Calu3 (cell line): ENCODE measurements at places on chromosomes 1 and 21.

- no peak for DNase-seq
These were observed 12.7 kb upstream of the RWDD3 start for GRCh38 chr1:95221306-95221705.

DNA sequence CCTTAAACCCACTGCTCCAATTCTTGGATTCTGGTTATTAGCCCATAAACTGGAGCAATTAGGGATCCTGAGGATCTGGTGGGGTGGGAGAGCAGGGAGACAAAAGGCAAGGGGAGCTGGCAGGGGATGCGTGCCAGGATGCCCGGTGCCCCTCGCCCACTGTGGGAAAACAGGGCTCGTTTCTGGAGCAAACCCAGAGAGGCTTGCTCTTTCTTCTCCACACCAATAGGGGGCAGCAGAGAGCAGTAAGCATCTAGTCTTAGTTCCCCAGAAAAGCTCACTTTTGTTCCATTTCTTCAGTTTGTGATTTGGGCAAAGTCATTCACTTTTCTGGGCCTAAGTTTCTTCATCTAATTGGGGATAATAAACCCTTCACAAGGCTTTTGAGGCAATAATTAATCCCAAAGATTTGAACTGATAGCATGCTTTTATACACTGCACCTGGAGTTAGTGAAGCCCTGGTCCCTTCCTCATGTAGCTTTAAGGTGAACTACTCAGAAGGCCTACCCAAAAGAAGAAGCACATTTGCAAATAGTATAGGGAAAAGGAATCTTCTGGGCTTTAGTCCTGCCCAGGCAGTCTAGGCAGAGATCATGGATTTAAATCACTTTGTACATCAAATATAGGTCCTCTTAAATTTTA is 160.6 kb upstream of the USP24 start:
- peak; percentile 61 for DNase-seq

DNA sequence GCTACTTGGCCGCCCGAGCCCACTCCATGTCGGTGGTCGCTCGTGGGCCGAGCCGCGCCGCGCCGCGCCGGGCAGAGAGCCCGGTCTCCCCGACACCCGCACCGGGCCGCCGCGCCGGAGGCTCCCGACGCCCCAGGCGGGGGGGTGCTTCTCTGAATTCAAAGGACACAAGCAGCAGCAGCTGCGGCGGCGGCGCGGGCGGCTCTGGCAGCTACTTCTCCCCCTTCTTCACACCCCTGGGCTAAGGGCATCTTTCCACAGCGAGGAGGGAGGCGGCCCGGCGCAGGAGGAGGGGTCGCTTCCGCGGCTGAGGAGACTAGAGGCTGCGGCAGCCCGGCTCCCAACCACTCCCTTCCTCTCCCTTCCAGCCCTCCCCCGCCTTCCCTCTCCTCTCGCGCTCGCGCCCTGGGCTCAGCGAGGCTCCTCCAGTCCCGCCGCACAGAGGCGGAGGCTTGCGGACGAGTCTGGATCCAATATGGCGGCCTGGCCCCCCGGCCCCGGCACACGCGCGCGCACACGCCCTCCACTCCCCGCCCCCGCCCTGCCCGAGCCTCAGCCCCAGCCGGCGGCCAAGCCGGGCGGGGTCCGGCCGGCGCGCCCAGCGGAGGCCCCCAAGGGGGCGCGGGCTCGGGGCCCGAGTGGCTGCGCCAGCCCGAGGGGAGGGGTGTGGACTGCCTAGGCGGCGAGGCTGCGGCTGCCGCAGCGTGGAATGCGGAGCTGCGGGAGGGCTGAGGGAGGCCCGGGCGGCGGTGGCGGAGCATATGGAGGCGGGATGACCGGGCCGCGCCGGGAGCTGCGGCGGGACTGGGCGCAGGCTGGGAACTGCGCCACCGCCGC is at the start of gene CDC42BPA:
Gene CDC42BPA, minus strand, starts transcription at position 477 of the 837 bp plus-strand sequence. CDS start 1,310 bp downstream, outside the sequence.
- DNase-seq = peak; percentile 83

DNA sequence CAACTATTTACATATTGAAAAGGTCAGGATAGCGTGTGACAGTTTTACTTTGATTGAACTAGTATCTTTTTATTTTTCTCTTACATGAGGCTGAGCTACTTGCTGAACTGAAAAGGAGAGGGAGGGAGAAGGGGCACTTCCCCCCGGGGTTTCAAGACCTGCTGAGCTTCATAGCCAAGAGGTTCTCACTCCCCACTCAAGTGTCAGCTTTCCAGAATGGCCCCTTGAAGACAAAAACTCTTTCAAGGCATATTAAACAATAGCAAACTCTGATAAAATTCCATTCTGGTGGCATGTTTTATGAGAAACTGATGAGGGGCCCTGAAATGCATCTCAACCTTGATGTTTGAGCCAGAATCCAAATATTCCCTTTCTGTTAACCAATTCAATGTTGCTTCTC is 143.0 kb downstream of the KAZN start:
- no peak for DNase-seq

- peak; percentile 41 for DNase-seq
These were observed 94.4 kb downstream of the COLGALT2 start for GRCh38 chr1:183942933-183943693.
